ENCODE measurements at places on chromosomes 2 and 18.

- no peak for DNase-seq
Measured at GRCh38 chr18:60417946-60418345, 45.4 kb upstream of the MC4R start.

- DNase-seq: no peak
Measured at GRCh38 chr2:157809212-157809611, 66.9 kb downstream of the ACVR1 start.

- DNase-seq: peak; percentile 55
Measured at GRCh38 chr18:25262920-25263319, 89.0 kb downstream of the ZNF521 start.

DNA sequence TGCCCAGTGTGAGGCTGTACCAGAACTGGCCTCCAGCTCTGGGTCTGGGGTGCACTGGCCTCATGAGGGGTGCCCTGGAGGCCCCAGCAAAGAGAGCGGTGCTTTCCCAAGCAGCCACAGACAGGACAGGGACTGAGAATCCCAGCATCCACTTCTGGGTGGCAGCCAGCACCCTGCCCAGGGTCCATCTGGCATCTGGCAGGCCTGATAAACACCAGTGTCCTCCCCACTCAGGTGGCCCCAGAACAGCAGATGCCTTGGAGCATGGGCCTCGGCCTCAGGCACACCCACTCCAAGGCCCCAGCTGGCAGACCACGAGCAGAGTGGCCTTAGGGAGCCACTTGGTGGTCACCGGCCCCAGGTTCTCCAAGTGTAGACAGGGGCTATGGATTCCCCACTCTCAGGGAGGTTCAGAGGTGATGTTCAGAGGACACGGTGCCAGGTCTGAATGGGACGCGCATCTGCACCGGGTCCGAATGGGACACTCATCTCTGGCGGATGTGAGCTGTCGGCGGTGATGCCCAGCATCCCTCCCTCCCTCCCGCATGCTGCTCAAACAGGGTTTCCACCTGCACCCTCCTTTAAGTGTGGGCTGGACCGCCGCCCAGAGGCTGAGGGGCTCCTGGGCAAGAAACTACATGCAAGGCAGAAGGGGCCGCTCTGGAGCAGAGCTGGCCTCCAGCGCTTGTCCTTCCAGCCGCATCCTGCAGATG, 82.2 kb upstream of the GPC1 start:
- DNase-seq: no peak

- DNase-seq: no peak
Measured at GRCh38 chr2:182301093-182301492, 125.7 kb downstream of the PDE1A start.

GRCh38 chr2:232477751-232478510, 9.7 kb downstream of the ECEL1 start:
- no peak for DNase-seq

DNA sequence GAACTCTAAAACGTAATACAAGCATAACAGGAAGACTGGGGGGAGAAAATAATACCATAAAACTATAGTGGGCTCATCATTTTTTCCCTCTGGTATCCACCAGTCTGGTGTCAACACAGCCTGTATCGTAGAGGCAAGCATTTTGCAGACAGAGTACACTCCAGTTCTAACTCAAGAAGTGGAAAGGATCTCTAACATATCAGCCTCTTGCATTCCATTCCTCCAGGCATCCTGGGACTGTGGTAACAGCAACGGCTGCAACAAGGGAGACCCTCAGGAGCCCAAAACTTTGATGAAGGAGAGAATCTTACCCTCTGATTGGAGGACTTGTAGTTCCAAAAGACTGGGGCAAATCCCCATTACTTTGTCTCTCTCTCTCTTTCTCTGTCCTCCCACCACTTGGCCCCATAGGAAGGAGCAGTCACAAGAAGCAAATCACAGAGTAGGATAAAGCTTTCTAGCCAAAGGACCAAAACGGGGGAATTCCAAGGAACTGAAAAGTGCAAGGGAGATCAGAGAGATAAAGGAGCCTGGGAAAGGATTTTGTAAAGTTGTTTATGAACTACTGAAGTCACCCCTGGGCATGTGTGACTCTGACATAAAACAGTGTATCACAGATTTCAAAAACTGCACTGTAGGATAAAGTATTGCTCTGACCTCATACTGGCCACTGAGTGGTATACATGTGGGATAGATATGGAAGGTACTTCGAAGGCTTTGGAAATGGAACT, 11.9 kb downstream of the FRZB start:
- no peak for DNase-seq

DNA sequence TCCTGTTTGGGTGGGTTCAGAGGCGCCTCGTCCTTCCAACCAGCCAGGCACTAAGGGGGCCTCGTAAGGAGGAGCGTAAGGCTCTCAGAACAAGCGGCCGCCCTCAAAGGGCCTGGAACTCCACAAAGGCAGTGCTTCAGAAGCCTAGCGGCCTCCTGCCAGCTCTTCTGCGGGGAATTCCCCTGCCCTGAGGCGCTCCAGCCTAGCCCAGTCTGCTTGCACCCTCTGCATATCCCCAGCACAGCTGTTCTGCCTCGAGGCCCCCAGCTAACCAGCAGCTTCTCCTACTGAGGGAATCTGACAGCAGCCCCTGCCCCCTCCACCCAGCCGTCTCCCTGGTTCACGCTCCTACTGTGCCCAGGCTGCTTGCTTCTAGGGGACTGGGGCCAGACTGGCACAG, 265.9 kb downstream of the TFCP2L1 start:
- DNase-seq: no peak

DNA sequence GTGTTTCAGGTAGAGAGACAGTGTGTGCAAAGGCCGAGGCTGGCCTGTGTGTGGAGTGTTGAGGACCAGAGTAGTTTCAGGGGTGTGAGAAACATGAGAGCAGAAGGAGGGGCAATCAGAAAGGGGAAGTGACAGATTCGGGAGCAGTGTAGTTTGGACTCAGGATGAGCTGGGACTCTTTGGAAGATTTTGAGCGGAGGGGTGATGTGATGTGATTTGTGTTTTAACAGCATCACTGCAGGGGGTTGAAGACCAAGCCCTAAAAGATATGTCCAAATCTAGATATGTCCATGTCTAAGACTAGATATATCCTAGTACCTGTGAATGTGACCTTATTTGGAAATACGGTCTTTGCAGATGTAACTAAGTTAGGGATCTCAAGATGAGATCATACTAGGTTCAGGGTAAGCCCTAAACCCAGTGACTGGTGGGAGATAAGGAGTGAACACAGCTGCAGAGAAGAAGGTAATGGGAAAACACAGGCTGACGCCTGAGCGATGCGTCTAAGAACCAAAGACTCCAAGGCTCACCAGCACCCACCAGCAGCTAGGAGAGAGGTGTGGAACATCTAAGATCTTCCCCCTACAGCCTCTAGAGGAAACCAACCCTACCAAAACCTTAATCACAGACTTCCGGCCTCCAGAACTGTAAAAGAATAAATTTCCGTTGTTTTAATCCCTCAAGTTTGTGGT, 38.5 kb upstream of the MYO3B start:
- DNase-seq: no peak

- no peak for DNase-seq
Measured at GRCh38 chr18:54202851-54203250, 21.6 kb downstream of the MBD2 start.
